ENCODE measurements at places on chromosomes 4 and X.

- no peak for DNase-seq
Observed at GRCh38 chrX:32397562-32398216, 813.7 kb downstream of the DMD start.

DNA sequence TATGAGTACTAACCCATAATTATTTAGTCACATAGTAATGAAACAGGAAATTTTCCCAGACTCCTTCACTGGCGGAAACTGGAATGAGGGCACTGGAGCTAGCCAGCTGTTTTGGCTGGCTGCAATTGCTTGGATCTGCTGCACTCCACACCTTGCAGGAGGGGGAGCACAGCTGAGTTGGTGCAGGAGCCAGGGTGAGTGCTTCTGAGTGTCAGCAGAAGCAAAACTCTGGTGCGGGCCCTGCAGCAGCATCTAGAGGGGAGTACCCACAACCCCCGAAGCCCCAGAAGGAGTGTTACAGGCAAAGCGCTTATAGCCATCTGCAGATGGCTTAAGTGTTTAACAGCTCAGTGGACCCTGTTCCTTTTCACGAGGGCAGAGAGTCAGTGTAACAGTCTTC is 96.1 kb downstream of the RPA4 start:
- DNase-seq: no peak

DNA sequence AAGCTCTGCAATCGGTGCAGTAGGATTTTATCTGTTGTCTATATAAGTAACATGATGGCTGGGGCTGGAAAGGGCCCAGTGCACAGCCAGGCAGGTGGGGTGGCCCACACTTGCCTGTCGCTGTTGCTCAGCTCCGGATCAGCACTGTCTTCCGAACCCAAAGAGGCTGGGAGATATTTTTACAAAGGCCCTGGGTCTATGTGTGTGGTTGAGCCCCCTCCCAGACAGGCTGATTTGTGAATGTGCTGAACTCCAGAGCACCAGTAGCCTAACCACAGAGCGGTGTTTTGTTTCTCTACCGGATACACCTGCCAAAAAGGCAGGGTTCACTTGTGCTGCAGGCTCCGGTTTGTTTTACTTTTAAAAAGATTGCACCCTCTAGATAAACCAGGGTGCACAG is 33.5 kb upstream of the CHRNA9 start:
- no peak for DNase-seq

- no peak for DNase-seq
Observed at GRCh38 chr4:4289597-4289940, 385 bp downstream of the LYAR start.

DNA sequence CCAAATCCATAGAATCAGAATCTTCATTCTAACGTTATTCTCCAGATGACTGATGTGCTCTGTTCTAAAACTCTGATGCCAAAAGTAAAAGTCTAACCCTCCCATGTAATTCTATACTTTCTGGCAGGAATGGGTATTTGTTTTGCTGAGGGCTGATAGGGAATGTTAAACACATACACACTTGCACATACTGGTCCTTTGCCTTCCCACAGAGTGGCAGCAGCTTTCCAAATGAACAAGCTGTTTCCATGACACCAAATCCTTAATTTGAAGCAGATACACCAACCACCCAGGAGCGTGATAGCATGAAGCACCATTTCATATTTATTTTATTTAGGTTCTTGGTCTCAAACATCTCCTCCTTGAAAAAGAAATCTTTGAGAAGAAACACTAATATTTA is 155.5 kb upstream of the PRDX4 start:
- no peak for DNase-seq

GRCh38 chrX:80807606-80807991 is 2.1 kb downstream of the BRWD3 start:
- no peak for DNase-seq

GRCh38 chr4:7651461-7651921 is 216.8 kb upstream of the PSAPL1 start:
- no peak for DNase-seq

GRCh38 chr4:82500435-82501153 is 61.2 kb downstream of the TMEM150C start:
- DNase-seq: no peak
